ENCODE measurements at places on chromosomes 7 and 10.
A peak's percentile ranks its signal among the peaks of the same experiment; 100 is the strongest.

DNA sequence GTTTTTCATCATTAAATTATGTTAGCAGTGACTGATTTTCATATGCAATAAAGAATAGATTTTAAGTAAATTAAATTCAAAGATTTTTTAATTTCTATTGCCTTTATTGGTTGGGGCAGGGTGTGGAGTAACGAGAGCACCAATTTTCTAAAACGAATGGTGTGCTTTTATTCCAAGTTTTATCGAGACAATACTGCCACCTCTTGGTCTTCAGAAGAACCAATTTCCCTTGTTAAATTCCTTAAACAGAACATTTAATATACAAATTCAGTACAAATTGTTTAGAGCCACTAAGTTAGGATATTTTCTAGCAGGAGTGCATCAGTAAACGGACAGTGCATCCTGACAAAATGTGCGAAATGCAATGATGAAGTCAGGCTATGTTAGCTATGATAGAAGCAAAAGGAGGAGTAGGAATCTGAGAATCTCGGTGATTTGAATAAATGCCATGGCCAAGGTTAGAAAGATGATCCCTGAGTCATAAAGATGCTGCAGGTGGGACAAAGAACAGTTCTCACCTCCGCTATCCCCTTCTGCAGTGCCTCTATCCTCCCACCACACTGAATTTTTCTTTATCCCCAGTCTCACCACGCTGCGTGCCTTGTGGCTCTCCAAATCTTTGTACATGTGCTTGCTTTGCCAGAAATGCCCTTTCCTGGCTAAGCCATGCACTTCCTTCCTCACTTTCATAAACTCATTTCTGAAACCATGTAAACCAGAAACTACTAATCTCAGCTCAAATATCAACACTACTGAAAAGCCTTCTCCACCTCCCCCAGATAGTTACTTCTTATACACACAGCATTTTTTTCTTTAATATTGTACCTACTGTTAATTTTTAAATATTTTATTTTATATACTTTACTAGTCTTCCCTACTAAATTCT lies 31.9 kb upstream of the AGBL3 start:
- DNase-seq: no peak

DNA sequence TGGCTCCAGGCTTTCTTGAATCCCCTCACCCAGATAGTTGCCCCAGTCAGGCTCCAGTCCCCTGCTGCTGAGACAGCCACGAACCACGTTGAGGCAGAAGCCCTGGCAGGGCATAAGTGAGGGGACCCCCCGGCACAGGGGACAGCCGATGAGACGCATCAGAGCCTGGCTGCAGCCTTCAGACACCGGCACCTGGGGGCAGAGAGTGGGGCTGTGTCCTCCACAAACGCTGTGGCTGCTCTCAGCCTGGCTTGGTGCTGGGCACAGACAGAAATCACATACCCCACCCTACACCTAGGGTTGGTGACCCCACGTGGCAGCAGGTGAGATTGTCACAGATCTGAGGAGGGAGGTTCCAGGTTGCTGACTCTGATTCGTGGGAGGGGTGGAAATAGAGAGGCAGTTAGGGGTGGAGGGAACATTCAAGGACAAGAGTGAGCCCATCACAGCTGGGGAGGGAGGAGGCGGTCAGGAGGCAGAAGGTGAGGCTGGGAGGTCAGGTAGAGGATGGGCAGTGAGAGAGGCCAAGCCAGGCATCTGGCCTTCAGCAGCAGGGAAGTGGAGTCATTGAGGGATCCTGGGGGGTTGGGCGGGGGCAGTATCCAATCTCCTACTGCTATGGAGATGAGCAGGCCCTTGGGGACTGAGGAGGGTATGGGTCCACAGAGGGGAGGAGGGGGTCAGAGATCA lies 3.2 kb downstream of the GPC2 start:
- DNase-seq: no peak

- DNase-seq: peak; percentile 40
Measured at GRCh38 chr7:129843365-129843898, 109.3 kb downstream of the UBE2H start.

- no peak for DNase-seq
Measured at GRCh38 chr7:140315498-140316164, 82.7 kb downstream of the SLC37A3 start.

GRCh38 chr10:123778719-123779517 lies 112.7 kb downstream of the CPXM2 start:
- no peak for DNase-seq

DNA sequence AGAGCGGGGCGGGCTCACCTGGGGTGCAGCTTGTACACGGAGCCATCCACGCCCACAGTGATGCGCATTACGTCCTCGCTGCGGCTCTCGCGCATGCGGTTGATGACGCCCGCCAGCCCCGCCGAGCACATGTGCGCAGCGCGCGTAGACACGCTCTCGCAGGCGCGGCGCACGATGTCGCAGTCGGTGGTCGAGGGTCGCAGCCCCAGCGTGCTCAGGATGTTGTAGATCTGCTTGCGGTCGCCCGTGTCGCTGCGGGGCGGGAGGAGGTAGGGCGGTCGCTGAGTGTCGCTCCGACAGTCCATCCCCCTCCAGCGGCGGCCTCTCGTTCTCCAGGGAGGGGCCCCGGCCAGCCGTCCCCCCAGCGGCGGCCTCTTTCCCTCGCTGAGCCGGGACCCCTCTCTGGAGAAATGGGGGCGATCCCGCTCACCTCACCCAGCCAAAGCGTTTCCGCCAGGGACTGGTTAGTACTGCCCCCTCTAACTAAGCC lies 4.4 kb upstream of the MYL7 start:
- DNase-seq: no peak

GRCh38 chr7:55099066-55099820 lies 80.4 kb downstream of the EGFR start:
- DNase-seq: peak; percentile 31

- DNase-seq: no peak
Measured at GRCh38 chr10:66321723-66322665, 603.8 kb upstream of the LRRTM3 start.

DNA sequence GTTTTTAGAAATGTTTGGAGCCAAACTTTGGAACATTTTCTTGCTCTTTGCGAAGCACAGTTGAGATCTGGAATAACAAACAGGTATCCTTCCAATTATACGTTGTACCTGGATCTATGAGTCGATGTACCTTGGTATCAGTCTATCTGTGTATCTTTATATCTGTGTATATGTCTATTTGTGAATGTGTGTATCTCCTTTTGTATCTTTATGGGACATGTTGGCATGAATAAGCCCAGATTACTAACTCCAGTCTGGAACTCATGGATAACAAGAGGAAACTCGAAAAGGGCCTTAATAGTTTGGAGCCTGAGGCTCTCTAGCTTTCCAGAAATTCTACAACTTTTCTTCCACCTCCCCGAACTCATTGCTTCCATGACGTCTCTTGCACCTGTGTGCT lies 490.0 kb downstream of the GATA3 start:
- no peak for DNase-seq

GRCh38 chr7:15866753-15867152 lies 180.3 kb upstream of the MEOX2 start:
- no peak for DNase-seq

DNA sequence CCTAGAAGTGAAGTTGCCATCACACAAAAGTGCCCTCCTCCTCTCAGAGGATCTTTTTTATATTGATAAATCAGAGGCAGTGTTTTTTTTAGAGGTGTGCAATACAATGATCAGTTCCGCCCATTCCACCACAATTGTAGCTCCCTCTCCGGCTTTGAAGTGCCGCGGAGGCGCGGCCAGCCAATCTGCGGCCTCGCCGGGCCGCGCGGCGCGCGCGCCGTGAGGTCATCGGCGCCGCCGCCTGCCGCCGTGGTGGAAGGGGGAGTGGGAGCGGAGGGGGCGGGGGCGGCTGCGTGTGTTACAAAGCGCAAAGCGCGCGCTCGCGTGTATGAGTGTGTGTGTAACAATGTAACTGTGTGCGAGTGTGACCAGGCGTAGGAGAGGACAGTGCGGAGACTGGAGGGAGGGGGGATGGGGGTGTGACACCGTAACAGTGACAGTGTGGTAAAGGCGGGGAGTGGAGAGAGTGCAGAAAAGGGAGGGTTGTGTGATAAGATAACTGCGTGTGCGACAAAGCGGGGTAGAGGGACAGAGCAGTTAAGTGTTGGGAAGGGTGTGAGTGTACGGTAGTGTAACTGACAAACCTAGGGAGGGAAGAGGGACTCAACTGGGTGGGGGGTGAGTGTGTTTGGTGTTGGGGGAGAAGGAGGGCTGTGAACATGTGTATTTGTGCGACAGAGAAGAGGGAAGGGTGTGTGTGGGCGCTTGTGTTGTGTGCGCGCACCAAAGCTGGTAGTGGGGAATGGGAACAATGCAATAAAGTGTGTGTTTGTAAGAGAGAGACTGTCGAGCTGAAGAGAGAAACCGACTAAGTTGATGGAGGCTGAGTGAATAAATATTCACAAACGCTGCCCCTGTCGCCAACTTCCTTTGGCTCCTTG lies at the start of gene SP8:
Gene SP8 (minus strand): TSS at position 108 of the 881 bp plus-strand sequence. CDS start 88 bp downstream, at position 20.
- peak; percentile 21 for DNase-seq

GRCh38 chr7:93008833-93009232 lies 108.9 kb downstream of the SAMD9 start:
- no peak for DNase-seq

DNA sequence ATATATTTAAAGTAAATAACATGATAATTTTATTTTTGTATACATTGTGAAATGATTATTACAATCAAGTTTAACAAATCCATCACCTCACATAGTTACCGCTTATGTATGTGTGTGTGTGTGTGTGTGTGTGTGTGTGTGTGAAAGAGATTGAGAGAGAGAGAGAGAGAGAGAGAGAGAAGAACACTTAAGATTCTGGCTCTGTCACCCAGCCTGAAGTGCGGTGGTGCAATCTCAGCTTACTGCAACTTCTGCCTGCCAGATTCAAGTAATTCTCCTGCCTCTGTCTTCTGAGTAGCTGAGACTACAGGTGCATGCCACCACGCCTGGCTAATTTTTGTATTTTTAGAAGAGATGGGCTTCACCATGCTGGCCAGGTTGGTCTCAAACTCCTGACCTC lies 17.8 kb downstream of the LYZL1 start:
- no peak for DNase-seq

- no peak for DNase-seq
Measured at GRCh38 chr7:81688622-81689411, 81.0 kb downstream of the HGF start.

GRCh38 chr7:101536232-101536631 lies 92.9 kb downstream of the MYL10 start:
- no peak for DNase-seq

GRCh38 chr7:108093341-108093740 lies 36.8 kb downstream of the LAMB4 start:
- DNase-seq: no peak

GRCh38 chr7:107501593-107501992 lies 31.7 kb downstream of the GPR22 start:
- DNase-seq: no peak

DNA sequence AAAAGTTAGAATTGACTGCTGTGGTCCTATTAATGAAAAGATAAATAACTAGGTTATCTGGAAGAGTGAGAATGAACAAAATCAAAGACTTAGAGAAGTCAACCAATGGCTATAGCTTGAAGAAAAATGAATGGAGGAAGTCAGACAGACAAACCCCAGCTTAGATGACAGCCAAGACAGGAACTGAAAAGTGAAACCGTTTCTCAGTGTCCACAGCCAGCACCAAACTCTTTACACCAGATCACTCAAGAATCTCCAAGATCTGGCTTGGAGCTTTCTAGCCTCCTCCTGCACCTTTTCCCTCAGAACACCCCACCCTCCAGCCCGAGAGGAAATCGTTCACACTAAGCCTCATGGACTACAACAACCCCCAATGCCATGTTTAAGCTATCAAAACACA lies 167.0 kb downstream of the SFMBT2 start:
- DNase-seq: no peak

- DNase-seq: no peak
Measured at GRCh38 chr10:28744069-28744768, 66.9 kb downstream of the BAMBI start.

GRCh38 chr10:35720366-35720765 lies 78.3 kb upstream of the FZD8 start:
- no peak for DNase-seq

GRCh38 chr7:67547183-67547907 lies 550.7 kb downstream of the TYW1 start:
- DNase-seq: no peak

DNA sequence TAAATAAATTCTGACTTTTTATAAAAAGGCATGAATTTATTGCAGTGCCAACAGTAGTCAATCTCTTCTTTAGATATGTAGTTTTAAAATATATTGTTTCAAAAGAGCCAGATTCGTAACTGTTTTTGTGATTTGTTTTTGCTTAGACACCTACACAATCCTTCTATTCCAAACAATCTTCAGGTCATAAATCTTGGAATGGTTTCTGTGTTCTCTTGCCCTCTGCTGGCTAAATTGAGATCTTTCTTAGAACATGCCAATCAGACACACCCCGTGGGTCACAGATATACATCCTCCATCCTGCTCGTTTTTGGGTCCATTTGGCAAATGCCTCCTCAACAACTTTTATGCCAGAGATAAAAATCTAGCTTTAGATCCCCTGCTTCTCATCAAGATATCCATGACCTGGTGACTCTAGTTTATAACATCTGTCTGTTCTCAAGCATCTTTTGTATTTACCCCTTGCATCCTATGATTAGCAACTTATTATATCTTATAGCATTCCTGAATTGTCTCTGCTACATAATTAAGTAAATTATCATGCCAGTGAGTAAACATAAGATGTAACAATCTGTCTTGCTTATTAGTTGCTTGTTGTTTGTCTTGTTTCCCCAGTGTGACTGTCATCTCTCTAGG lies 35.3 kb upstream of the IFRD1 start:
- DNase-seq: peak; percentile 29

- no peak for DNase-seq
Measured at GRCh38 chr7:22442882-22443369, 57.1 kb downstream of the STEAP1B start.

- no peak for DNase-seq
Measured at GRCh38 chr7:18849130-18849529, 268.3 kb downstream of the TWIST1 start.

- no peak for DNase-seq
Measured at GRCh38 chr10:16909961-16910792, 93.0 kb upstream of the RSU1 start.

- DNase-seq: no peak
Measured at GRCh38 chr10:129097776-129098330, 369.2 kb upstream of the MGMT start.

Measured in NCI-H2171 (cell line).